GM10248 (cell line): ENCODE measurements at places on chromosomes 13 and 19.

DNA sequence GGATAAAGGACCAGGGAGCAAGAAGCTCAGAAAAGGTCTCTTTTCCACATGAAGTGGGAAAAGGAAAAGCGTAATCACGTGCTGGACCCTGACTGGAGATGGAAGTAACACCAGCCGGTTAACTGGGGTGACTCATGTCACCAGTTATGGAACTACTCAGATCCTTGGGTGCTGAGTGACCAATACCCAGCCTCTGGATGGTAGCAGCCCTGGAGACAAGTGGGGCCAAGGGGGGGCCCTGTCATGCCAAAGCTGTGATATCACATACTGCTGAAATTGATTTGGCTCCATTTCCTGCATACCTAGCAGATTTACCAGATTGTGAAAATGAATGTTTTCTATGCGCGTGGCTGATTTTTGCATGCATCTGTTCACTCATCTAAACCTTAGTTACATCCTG is 158.9 kb downstream of the ZIC5 start:
- no peak for DNase-seq

DNA sequence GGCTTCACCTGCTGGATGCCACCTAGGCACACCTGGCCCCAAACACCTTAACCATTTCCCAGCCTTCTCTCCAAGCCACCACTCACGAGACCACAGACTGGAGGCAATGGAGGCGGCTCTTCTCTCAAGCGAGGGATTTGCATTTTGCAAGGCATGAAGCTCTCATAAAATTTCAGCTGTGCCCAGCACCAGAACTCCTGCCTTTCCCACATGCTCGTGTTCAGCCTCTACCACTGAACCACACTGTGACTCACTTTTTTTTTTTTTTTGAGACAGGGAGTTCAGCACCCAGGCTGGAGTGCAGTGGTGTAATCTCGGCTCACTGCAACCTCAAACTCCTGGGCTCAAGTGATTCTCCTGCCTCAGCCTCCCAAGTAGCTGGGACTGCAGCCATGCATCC is 10.6 kb downstream of the NANOS3 start:
- no peak for DNase-seq

GRCh38 chr13:113639616-113640262 is 18.3 kb downstream of the ATP4B start:
- no peak for DNase-seq

DNA sequence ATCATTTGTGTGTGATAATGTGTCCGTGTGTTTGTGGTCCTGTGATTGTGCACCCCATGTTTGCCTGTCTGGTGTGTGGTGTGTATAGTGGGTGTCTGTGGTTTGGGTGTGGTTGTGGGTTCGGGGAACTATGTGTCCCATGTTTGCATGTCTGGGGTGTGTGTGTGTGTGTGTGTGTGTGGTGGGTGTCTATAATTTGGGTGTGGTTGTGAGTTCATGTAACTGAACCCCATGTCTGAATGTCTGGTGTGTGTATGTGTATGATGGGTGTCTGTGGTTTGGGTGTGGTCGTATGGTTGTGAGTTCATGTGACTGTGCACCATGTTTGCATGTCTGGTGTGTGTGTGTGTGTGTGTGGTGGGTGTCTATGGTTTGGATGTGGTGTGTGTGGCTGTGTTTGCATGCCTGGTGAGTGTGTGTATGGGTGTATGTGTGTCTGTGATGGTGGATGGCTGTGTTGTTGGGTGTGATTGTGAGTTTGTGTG is 11.1 kb upstream of the NFIX start:
- DNase-seq = no peak

DNA sequence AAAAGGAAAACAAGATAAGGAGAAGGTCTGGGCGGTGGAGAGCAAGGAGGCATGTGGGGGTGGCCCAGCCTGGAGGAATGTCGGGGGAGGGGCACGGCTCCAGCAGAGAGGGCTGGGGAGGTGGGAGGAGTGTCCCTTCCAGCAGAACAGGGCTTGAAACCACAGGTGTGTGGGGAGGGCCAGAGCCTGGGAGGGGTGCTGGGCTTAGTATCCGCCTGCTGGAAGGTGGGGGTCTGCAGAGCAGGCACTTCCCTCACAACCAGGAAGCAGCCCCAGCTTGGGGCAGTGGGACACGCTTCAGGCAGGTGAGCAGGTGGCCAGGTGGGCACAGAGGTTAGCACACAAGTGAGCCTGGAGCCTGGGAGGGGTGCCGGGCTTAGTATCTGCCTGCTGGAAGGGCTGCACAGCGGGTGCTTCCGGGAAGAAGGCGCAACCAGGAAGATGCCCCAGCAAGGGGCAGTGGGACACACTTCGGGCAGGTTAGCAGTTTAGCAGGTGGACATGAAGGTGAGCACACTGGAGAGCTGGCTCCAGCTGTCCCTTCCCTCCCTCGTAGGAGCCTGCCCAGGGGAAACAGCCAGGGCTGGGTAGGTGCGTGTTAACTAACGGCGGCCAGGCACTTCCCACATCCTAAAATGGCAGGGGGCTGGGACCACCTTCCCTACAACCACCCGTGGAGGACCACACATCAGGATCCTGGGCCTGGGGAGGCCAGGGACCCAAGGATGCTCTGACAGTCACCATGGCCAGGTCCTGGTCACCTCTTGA is 3.0 kb downstream of the GAS6 start:
- no peak for DNase-seq

GRCh38 chr13:95044452-95045205 is 256.6 kb downstream of the ABCC4 start:
- DNase-seq = no peak

GRCh38 chr13:52882785-52883184 is 34.3 kb upstream of the PCDH8 start:
- no peak for DNase-seq

DNA sequence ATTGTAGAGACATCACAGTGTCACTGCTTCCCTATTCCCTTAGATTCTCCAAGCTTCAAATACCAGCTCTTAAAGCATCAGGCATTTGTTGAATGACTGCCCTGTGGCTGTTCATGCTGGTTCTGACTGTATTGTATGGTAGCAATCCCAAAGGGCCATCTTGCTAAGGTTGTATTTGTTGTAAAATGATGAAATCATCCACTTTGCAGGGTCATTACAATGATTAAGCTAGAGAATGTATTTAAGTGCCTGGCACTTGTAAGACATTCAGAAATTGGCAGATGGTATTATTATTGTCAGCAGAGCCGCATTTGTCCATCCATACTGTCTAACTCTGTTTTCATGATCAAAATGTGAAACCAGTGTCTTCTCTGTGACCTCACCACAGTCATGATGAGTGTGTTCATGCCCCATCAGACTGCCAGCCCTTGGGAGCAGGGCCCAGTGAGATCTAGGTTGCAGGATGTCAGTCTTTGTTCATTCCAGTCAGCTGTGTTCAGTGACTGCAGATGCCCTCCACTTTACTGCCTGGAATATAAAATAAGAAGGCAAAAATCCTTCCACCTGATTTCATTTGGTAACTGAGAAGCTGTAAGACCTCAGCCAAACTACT is 86.1 kb downstream of the DHRS12 start:
- no peak for DNase-seq

DNA sequence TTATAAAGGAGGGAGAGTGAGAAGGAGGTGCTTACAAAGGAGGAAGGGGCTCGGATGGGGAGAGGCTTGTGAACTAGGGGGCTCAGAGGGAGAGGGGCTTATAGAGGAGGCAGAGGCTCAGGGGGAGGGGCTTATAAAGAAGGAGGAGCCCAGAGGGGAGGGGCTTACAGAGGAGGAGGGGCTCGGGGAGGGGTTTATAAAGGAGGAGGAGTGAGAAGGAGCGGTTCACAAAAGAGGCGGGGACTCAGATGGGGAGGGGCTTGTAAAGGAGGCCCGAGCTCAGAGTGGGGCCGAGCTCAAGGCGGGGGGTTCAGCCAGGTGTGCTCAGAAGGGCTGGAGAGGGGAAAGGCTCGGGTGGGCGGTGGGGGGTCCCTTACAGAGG is 500 bp downstream of the SMIM24 start:
- no peak for DNase-seq

GRCh38 chr19:54790711-54791110 is 12.7 kb upstream of the KIR2DL4 start:
- no peak for DNase-seq

DNA sequence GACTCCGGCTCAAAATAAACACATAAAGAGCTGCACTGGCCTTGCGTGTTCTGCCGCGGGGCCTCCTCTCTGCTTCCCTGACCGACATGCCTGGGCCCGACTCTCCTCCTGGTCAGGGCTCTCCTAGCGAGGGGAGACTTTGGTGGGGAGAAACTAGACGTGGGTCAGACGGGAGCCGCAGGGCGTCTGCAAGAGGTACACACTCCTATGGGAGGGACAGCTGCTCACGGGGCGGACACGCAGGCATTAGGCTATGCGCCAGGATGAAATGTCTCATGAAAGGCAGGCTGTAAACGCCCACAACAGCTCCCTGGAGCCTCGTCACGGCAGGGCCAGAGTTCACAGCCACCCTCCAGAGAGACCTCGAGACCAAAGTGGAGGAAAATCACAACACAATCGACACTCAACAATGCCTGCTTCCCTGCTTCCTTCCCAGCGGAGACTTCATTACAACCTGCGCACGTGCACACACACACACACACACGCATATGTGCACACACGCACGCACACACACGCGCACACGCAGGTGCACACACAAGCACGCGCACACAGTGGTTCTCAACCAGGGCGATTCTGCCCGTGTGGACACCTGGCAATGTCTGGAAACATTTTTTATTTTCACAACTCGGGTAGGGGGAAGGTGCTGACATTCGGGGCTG is 5.8 kb downstream of the SLC39A3 start:
- no peak for DNase-seq

DNA sequence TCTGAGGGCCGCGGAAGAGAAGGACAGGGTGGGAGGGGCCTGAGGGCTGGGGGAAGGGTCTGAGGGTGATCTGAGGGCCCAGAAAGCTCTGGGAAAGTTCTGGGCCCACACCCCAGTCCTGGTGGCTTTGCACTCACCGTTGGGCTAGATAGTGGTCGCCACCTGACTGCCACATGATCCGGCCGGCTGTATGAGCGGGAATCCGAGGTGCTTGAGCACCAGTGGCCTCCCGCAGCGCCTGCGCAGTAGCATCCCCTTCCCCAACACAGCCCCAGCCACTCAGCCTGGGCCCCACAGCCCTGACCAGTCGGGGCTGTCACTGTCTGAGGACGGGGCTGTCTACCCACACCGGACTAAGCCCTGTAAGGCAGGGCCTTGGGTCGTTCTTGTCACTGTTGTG is 15.0 kb downstream of the PRODH2 start:
- DNase-seq = no peak
